ENCODE measurements at places on chromosomes 3 and 15. TPM values are rescaled to one million over a fixed set of nuclear protein-coding genes. Genes with fewer than 3 reads are reported as not detected.

PARP15 gene
- 0.22 TPM for total RNA-seq

TMOD2 gene
- total RNA-seq = 8.4 TPM

DPPA2 gene
- total RNA-seq = 0.48 TPM

TNFSF10 gene
- 6.1 TPM for total RNA-seq

CEMIP gene
- total RNA-seq = 3.6 TPM

SYNPR gene
- not detected for total RNA-seq

SLC2A2 gene
- total RNA-seq = not detected

PEX11A gene
- total RNA-seq = 2.5 TPM

DNA sequence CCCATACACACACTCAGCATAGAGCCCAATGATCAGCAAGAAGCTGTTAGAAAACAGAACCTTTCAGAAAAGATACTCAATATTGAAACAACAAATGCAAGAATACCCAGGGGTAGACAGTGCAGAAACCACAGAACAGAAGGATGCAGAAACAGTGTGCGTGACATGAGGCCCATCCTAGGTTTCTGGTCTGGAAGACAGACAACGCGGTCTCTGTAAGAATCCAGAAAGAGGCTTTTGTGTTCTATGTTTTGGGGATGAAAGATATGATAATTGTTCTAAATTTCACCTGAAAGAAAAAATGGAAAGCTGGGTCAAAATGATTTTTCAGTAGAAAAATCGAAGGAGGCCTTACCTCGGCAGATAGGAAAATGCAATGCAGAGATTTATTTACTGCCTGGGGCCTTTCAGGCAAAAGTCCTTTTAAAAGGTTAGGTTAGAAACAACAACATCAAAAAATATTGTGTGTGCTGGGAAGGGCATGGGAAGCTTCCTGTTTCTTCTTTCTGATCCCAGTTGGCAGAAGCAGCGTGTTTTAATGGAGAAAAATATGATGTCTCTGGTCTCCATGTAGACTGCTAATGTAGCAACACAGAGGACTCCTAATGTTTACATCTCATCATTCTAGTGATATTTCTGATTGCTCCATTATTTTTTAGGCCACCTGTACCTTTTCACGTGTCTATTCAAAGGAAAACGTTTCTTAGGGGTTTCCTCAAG is 17.0 kb downstream of the SYNM start:
- DNase-seq = no peak

DNA sequence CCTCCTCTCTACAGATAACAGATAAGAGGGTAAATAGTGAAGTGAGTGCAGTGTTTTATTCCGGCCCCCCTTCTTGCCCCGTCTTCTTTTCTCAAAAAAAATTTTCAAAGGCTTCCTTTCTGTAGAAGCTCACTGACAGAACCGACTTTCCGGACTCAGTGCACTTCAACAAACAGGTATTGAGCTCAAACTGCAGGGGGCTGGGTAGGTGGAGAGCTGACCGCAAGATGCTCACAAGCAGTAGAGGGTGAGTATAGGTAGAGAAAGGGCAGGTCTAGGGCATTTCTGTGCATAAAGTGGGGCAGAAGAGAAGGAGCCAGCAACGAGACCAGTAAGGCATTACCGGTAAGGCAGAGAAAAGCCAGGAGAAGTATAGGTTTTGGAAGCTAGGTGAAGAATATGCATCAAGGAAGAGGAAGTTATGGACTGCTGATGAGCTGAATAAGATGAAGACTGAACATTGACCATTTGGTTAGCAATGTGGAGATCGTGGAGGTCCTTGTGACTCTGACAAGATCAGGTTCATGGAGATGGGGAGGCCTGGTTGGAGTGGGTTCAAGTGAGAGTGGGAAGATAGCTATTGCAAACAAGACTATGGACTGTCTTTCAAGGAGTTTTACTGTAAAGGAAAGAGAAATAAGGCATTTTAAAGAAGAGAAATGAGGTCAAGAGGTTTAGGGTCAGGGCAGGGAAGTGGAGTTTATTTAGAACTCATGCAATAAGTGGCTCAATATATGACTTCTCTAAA is 97.4 kb downstream of the ST6GAL1 start:
- no peak for DNase-seq

GRCh38 chr3:184636741-184637316 is 75.0 kb downstream of the MAGEF1 start:
- DNase-seq = peak; percentile 84

GRCh38 chr15:49741712-49742111 is 120.9 kb downstream of the DTWD1 start:
- no peak for DNase-seq

- DNase-seq = no peak
These were observed 117.9 kb upstream of the RGMA start for GRCh38 chr15:93206893-93207292.

GRCh38 chr3:197295871-197296270 is 2.5 kb downstream of the DLG1 start:
- DNase-seq = no peak

- no peak for DNase-seq
These were observed 318.0 kb downstream of the GBE1 start for GRCh38 chr3:81443457-81443782.

DNA sequence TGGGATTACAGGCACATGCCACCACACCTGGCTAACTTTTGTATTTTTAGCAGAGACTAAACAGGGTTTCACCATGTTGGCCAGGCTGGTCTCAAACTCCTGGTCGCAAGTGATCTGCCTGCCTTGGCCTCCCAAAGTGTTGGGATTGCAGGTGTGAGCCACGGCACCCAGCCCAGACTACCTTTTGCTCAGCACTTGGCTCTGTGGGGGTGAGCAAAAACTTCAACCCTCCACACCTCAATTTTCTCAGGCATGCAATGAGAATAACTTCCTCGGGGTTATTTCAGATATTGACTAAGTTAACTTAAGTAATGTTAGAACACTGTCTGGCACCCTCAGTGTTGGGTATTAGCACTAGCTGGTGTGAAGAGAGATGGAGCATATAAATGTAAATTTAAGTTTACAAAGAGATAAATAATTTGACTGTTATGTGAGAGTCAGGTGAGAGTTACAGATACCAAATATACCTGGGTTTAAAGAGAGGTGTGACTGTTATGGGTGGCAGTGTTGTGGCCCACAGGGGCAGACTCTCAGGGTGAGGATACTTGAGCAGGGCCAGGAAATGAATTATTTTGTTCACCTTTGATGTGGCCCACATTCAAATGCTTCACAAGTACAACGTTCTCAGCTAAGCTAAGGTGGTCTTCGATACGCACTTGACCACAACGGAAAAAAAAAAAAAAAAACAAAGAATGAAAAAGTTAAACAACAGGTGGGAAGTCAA is 29.0 kb downstream of the CPOX start:
- no peak for DNase-seq

- DNase-seq = no peak
These were observed 74.2 kb upstream of the GAP43 start for GRCh38 chr3:115549071-115549470.

- peak; percentile 6 for DNase-seq
These were observed 276.6 kb upstream of the CFAP20DC start for GRCh38 chr3:59326246-59327024.

DNA sequence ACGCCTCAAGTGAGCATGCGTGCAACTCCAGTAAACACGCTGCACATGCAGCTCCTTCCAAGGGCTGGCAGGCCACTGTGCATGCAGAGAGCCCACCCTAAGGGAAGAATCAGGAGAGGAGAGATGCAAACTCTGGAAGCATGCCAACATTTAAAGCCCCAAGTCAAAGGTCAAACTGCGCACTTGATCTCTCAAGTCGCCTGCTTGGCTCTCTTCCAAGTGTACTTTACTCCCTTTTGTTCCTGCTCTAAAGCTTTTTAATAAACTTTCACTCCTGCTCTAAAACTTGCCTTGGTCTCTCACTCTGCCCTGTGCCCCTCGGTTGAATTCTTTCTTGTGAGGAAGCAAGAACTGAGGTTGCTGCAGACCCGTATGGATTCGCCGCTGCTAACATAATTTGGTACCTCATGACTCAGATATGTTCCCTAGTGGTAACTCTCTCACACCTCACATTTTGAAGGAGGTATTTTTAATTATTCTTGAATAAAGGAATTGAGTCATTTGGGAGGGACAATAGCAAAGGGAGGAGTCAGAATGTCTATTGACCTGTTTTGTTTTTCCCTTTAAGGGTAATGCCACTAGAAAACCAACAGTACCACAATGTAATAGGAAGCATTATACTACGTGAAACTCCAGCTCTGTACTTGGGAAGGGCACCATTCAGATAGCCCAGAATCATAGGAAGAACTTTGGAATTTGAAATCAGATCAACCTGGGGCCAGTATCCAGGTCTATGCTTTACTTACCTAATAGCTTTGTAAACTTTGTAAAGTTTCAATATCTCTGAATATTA is 19.6 kb upstream of the DGKG start:
- DNase-seq = no peak

- no peak for DNase-seq
These were observed 20.7 kb downstream of the TCAIM start for GRCh38 chr3:44359146-44359751.

- DNase-seq = no peak
These were observed 54.8 kb downstream of the UBP1 start for GRCh38 chr3:33385423-33385822.

DNA sequence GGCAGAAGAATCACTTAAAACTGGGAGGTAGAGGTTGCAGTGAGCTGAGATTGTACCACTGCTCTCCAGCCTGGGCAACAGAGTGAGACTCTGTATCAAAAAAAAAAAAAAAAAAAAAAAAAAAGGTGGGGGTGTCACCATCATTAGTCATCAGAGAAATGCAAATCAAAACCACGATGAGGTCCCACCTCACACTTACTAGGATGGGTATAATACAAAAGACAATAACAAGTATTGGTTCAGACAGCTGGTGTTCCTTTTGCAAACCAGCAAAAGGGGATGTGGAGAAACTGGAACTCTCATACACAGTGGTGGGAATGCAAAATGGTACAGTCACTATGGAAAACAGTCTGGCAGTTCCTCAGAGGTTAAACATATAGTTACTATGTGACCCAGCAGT is 78.7 kb upstream of the TSC22D2 start:
- no peak for DNase-seq

DNA sequence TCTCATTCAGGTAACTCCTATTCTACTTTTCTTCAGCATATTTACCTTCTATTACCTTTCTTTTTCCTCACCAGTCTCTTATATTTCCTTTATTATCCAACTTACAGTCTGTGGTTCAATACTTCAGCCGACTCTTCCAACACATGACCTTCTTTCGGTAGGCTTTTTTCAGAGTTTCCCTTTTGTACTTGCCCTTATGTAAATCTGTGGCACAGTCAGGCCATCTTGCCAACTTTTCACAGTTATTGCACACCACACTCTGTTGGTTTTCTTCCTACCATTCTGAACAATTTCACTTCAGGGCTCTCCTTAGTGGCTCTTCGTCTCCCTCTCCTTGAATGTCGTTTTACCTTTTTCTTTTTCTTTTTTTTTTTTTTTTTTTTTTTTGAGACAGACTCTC is 427.8 kb downstream of the LPP start:
- no peak for DNase-seq

DNA sequence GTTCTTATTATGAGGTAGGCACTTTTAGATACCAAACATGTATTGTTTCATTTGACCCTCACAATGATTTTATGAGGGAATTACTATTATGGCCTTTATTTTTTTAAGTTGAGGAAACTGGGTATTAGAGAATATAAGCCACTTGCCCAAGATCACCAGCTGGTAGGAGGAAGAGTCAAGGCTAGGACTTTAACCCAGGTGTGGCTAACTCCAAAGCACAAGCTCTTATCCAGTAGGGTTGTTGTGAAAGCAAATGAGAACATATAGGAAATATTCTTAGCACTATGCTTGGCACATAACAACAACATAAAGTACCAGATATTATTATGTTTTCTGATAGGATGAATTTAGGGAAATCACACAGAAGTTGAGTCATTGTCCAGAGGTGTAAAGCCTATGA is 7.9 kb downstream of the BTLA start:
- no peak for DNase-seq

DNA sequence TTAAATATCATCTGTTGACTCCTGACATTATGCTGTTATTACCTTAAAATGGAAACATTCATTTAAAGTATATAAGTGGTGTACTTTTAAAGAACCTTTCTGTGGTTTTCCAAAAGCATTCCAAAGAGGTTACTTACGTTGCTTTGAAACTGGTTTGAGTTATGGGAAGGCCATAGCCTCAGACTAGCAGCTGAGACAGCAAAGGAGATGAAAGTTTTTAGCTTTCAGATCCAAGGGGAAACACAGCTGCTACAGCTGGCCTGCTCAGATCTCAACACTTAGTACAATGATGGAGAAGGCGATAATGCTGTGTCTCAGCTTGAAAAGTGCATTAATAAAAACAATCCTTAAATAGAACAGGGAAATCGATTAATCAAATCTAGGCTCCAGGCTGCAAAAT is 921.1 kb downstream of the ROBO1 start:
- DNase-seq = peak; percentile 92

- no peak for DNase-seq
These were observed 16.4 kb downstream of the SMAD6 start for GRCh38 chr15:66718220-66718988.

DNA sequence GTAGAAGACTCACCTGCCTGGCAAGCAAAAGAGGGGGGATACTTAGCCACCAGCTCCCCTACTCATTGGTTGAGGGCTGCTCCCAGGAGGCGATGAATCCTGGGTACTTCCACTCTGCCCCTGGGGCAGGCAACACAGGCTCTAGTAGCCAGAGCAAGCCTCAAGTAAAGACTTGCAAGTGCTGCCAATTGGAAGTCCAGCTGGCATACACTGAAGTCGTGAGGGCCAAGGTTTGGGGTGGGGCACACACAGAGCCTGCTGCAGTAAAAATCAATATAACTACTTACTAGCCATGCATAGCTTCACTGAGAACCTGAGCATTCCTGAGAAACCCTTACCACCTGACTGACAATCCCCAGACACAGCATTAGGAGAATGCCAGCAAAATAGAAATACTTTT is 123.0 kb upstream of the EIF1B start:
- no peak for DNase-seq

DNA sequence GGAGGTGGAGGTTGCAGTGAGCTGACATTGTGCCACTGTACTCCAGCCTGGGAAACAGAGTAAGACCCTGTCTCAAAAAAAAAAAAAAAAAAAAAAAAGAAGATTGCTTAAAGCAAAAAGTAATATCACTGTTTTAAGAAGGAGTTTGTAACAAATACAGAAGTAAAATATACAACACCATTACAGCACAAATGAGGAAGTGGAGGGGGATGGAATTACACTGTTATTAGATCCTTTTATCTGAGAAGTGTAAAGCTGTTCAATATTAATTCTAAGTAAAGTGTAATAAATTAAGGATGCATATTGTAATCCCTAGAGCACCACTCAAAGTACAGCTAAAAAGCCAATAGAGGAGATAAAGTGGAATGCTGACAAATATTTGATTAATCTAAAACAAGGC is 47.0 kb upstream of the SNRPA1 start:
- no peak for DNase-seq

DNA sequence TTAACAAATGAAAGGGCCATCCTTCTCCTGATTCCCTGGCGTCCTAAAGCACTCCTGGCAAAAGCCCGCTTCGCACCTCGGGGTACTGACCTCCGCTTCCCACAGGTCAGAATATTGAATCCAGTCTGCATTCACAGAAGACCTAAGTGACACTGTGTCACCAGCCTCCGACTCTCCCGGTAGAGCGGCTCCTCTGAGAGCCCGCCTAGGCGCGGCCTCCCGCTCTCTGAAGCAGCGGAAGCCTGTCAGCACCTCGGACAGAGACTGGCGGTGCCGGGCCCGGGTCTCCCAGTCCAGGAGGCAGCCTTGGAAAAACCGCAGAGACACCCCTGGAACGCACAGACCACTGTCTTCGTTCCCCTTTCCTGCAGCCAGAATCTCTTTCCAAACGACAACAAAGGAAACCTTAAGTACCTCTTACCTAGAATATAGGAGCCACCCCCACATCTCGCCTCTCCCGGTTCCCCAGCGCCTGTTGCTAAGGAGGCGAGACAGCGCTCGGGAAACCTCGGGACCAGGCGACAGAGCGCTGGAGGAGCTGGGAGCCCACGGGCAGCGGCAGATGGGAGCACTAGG is 1.2 kb downstream of the GABRB3 start:
- DNase-seq = peak; percentile 2
